SHP77 treated with DMSO at 0.1 percent for 48 hours (cell line): ENCODE measurements at places on chromosomes 13 and 19.

DNA sequence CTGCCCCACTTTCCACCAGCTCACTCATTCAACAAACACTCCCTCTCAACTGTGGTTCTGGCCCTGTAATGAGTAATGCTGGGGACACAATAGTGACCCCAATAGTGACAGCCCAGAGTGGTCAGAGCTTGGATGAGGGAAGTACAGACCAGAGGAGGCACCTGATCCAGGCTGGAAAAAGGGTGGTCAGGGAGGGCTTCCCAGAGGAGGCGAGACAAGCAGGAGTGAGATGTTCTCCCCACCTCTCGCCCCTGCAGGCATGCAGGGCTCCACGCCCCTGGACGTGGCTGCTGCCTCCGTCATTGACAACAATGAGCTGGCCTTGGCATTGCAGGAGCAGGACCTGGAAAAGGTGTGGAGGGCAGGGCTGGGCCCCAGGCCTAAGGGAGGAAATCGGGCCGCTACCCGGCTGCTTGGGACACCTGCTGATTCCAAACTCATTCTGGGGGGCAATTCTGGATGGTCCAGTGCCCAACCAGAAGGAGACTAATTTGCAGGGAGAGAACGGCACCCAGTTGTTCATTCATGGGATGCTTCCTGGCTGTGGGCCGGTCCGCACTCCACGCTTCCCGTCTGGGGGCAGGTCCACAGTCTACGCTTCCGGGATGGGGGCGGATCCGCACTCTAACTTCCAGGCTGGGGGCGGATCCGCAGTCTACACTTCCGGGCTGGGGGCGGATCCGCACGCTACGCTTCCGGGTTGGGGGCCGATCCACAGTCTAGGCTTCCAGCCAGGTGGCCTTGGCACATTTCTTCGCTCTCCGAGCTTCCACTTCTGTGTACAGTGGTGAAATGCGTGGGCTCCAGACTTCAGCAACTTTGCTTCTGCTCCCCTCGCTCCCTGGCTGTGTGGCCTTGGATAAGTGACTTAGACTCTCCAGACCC is 63.4 kb downstream of the RYR1 start:
- DNase-seq = no peak

DNA sequence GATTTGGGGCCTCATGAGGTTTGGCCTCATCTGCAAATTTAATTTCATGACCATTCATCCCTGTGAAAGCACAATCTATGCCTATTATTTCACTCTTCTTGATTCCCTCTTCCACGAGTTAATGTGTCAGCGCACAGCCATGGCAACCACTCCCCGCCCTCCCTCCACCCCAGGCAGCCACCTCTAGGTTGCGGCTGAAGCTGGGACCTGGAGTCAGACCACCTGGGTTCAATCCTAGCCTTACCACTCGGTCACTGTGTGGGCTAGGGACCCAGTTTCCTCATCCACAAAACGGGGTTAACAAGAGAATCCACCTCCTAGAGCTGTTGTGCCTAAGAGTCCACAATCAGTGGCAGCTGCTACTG is 9.8 kb downstream of the CHST8 start:
- DNase-seq = no peak

- peak; percentile 24 for DNase-seq
Measured at GRCh38 chr13:23020246-23020843, 160.4 kb upstream of the SGCG start.

- DNase-seq = no peak
Measured at GRCh38 chr13:43132257-43132656, 108.9 kb downstream of the DNAJC15 start.

- no peak for DNase-seq
Measured at GRCh38 chr13:26616126-26616525, 58.6 kb downstream of the WASF3 start.

- no peak for DNase-seq
Measured at GRCh38 chr13:43061496-43062280, 38.3 kb downstream of the DNAJC15 start.

- DNase-seq = no peak
Measured at GRCh38 chr19:1653300-1653628, 849 bp upstream of the TCF3 start.

DNA sequence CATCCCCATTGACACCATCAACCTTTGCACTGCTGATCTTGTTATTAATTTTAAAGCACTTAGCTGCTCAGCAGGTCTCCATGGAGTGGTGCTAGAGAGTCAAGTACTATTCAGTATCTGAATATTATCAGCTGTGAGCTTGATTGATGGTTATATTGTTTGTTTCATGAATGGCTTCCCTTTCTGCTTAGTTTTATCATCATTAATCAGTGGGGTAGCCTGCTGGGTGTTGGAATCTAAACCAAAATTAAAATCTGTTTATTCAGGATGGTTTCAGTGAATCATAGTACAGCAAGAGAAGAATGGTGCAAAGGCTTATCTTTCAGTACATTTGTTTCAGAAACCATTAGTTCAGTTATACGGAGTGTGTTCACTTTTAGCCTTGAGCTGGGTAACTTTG is 42.5 kb upstream of the SCEL start:
- DNase-seq = peak; percentile 37

- no peak for DNase-seq
Measured at GRCh38 chr19:28420811-28421550, 792.0 kb downstream of the UQCRFS1 start.

DNA sequence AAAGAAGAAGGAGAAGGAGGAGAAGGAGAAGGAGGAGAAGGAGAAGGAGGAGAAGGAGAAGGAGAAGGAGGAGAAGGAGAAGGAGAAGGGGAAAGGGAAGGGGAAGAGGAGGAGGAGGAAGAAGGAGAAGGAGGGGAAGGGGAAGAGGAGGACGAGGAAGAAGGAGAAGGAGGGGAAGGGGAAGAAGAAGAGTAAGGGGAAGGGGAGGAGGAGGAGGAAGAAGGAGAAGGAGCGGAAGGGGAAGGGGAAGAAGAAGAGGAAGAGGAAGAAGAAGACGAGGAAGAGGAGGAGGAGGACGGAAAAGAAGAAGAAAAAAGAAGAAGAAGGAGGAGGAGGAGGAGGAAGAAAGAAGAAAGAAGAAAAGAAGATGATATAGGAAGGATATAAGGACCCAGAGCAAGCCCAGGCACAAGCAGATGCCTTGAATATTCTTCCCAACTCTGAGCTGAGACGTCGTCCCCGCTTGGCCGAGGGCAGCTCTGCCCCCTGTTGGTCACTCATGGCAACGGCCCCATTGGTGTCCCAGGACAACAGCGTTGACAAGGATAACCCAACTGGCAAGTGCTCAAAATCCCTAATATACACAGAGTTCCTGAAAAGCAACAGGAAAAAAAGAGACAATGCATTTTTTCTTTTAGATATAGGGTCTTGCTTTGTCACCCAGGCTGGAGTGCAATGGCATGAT is 30.6 kb upstream of the IGSF23 start:
- no peak for DNase-seq

DNA sequence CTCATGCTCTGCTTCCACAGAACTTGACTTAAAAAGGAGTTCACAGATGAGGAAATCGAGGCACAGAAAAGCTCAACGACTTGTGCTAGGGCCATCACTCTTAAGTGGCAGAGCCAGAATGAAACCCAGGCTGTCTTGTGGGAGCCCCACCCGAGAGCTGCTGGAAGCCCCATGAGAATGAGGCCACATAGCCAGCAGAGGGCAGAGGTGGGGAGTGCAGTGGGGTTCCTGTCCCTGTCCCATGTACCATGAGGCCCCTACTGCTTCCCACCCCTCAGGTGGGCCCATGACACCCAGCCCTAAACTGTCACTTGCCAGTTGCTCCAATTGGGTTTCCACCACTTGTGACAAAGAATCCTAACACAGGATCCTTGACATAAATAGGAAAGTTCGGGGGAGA is 175.9 kb downstream of the IRS2 start:
- no peak for DNase-seq
